Iris pigment epithelial cell (primary cell): ENCODE measurements at places on chromosomes 3 and 15.

DNA sequence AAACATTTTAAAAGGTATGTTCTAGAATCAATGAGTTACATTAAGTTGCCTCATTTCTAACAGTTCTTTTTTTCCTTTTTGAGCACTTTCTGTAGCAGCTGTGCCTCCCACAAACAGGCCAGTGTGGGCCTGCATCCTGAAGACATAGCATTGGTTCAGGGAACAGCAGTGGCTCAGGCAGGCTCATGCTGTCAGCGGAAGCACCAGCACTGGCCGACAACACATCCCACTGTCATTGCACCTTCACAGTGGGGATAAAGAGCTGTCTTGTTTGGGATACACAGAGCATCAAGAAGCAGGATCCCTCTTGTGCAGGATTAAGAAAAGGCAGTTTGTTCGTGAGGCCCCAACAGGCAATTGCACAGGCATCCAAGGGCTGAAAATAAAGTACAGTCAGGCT, 123.3 kb downstream of the MOBP start:
- no peak for DNase-seq

GRCh38 chr3:10474275-10474646, 31.1 kb downstream of the ATP2B2 start:
- no peak for DNase-seq

DNA sequence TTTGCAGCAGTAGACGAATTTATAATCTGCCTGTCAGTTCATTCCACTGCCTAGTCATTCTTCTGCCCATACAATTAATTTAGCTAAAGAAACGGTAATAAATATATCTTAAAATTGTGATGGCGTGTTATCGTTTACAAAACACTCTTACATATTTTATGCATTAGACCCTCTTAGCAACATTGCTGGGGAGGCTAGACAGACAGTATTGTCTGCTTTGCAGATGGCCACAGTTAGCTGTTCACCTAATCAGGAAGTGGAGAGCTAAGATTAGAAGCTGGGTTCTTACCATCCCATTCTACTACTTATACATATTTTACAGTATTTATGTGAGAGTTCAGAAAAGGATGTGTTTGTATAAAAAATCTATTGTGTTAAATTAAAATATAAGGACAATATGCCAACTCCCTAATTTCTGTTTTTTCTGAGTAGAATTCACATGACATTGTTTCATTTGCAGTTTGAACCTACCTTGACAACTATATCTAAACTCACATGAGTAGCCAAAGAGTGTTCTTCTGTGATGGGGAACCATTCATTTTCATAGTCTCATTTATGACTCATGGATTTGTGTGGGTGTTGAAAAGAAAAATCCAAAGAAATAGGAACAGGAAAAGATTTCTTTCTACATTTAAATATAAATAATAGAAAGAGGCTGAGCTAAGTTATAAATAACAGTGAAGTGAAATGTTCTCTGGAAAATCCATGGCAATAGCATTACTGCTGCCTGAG, 41.7 kb upstream of the C3orf80 start:
- peak; percentile 38 for DNase-seq

DNA sequence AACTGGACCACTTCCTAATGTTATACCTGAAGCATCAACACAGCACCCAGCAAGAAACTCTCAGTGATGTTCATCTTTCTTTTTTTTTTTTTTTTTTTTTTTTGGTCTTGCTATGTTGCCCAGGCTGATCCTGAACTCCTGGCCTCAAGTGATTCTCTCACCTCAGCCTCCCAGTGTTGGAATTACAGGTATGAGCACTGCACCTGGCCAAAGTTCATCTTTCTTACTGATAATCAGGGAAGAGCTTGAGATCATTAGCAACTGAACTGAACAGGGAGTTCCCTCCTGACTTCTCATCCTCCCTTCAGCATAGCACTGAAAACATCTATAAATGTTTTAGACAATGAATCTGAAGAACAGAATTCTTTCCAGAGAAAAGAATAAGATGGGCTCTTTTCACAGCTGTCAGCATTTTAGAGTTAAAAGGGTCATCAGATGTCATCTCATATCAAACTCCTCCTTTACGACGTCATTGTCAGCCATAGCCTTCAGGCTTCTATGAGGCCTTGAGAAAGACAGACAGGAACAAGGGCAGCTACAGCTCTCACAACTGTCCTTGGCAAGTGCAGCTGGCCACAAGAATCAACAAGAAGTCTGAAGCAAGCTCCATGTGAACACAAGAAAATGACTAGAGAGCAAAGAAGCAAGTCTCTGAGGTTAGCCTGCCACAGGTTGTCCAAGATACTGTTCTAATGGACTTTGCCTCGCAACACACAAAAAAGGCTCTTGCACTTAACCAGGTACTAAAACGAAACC, 33.8 kb downstream of the SCAP start:
- DNase-seq: peak; percentile 39

DNA sequence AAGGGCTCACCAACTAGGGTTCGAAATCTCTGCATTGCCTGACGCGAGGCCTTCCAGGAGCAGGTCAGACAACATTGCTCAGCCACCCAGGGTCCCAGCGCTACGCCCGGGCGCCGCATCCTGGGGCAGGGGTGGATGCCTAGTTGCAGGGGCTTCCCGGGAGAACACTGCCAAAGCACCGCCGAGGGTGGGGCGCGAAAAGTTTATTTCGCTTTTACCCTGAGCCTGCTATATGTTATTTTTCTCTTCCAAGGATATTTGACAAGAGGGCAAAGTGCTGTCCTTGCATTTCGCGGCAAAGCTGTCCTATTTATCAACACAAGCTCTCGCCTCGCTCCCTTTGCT, 549 bp upstream of the SOX14 start:
- no peak for DNase-seq

GRCh38 chr3:47365213-47366153, 15.3 kb upstream of the PTPN23 start:
- peak; percentile 35 for DNase-seq

GRCh38 chr15:96184297-96184696, 146.2 kb upstream of the NR2F2 start:
- no peak for DNase-seq

DNA sequence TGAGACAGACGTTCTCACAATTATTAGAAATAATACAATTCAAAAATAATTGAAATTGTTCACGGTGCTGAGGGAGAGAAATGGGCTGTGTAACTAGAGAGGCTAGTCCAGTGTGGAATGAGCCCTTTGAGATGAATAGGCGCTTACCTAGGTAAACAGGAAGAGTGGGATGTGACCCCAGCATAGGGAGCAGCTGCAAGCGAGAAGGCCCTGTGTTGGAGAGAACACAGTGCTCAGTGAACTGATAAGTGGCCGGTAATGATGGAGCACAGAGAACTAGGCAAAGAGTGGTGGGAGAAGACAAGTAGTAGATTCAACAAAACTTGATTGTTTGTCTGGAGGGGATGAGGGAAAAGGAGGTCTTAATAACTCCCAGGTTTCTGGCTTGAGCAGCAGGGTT, 103.9 kb downstream of the HCN4 start:
- DNase-seq: no peak

DNA sequence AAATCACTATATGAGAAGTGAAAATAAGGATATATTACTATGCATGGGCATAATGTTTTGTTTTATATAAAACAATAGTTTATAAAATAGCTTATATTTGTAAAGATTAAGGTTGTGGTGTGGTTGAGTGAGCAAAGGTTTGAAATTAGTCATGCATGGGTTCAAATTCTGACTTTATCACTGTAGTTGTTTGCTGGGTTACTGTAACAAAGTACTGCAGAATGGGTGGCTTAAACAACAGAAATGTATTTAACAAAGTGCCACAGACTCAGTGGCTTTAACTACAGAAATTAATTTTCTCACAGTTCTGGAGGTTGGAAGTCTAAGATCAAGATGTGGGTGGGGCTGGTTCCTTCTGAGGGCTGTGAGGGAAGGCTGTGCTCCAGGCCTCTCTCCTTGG, 184.8 kb upstream of the THRB start:
- DNase-seq: no peak

DNA sequence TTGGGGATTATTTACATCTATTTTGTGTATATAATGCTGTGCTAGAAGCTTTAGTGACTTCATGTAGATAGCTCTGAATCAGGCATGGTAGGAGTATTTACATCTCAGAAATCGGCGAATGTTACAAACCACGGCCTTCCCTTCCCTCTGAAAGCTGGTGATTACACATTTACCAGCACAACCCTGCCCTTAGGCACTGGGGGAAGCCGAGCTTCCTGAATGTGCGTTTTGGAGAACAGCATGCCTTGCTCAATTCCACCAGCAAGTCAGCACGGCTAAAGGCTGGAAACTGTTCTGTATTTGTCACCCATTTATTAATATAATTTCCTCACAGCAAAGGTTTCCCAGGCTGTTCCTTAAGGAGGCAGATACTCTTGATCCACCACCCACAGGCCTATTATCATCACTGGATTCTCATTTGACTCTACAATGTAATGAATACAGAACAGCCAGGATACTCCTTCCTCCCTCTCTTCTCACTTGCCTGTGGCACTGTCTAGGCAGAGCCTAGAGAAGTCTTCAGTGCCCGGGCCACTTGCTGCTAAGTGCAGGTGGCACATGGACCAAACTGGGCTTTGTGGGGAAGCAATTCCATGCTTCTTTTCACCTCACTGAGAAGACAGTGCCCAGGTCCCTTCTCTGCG, 55.2 kb upstream of the CACNA2D3 start:
- DNase-seq: no peak

DNA sequence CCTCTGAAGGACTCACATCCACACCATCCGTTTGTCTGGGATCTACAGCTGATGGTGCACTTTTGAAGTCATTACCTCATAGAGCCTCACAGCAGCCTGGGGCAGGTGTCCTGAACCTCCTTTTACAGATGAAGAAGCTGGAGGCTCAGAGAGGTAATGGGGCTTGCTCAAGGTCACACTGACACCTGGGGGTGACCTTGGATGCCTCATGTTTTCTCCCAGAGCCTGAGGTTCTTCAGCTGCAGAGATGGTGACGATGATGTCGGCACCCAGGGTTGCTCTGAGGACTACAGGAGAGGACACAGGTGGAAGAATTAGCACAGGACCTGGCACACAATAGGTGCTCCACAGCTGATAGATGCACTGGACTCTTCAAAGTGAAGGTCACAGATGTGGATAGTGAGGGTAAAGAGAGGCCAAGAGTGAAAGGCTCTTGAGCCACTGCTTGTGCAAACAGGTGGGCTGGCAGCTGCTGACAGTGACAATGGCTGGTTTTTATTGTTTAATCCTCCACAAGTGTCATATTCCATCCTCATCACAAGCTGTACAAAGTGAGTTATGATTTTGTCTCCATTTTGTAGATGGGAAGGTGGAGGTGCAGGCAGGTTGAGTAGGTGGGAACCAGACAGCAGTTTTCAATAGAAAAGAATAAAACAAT, 17.4 kb upstream of the ATP2B2 start:
- DNase-seq: no peak

DNA sequence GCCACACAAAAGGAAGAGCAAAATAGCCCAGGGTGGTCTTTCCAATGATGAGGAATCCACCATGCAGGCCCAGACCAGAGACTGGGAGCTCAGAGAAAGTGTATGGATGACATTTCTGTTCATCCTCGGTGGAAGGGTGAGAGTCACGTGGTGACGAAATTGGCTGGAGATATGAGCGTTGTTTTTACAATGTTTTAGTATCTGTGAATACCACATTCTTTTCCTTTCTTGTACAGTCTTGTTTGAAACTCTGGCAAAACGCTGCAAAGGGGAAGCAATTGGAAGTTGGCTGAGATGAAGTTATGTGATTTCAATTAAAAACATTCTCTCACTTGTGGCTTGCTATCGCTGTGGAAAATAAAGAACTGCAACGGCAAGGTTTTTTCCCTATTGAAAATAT, 137.5 kb downstream of the MAGI1 start:
- no peak for DNase-seq

DNA sequence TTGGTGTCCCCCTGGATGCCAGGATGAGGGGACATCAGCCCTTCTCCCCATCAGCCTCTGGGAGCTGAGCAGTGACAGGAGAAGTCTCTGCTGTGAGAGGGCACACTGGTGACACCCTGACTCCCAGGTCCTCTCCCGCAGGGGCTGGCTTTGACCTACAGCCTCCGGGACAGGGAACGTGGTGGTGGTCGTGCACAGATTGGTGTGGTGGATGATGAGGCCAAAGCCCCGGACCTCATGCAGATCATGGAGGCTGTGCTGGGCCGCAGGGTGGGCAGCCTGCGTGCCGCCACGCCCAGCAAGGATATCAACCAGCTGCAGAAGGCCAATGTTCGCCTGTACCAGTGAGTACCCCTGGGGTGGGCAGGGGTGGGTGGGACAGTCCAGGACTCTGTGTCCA, 6.8 kb downstream of the VILL start:
- no peak for DNase-seq

GRCh38 chr3:66106788-66107187, 68.1 kb upstream of the MAGI1 start:
- peak; percentile 29 for DNase-seq

DNA sequence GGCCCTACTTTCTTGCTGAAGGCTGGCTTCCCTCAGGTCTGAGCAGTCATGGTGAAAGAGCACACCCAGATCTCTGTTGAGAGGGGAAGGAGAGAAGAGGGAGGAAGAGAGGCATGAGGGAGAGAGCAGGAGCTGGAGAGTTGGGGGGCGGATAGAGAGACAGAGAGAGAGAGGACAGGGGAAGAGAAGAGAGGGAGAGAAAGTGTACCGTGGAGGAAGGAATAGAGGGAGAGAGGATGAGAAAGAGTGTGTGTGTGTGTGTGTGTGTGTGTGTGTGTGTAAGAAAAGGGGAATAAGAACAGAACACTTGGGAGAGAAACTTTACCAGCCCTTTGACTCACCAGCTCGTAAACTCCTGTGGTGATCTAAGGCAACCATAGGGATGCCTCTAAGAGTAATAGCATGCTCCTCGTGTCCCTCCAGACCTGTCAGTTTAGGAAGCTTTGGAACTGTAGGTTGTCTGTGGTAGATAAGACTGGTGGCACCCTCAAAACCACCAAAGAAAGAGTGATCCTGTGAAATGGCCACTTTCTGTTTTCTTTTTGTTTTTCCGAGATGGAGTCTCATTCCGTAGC, 18.2 kb downstream of the ZNF592 start:
- no peak for DNase-seq

GRCh38 chr3:21573291-21573690, 177.7 kb downstream of the ZNF385D start:
- DNase-seq: peak; percentile 3

- DNase-seq: no peak
Observed at GRCh38 chr3:128997486-128998133, 3.5 kb upstream of the EFCC1 start.

DNA sequence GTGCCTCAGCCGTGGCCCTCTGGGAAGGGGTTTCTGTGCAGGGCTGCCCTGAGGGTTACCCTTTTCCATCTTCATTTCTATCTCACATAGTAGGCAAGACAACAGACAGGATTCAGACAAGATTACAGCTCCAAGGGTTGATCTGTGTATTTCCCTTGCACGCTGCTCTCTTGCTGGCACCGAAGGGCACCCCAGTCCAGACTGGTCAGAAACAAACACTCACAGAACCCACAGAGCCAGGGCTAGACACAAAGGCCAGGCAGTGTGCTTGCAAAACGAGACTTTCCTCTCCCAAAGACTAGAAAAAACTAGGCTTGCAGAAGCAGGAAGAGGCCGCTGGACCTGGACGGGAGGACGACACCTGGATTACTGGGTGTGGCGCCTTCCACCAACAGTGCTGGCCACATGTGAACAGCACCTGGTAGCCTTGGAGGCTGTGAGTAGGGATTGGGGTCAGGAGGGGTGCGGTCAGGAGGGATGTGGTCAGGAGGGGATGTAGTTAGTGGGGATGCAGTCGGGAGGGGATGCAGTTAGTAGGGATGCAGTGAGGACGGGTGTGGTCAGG, 96.8 kb downstream of the BDH1 start:
- no peak for DNase-seq

- DNase-seq: no peak
Observed at GRCh38 chr3:43970920-43971319, 270.8 kb upstream of the TOPAZ1 start.

- peak; percentile 79 for DNase-seq
Observed at GRCh38 chr3:179526989-179527391, 35.7 kb upstream of the ACTL6A start.
